ENCODE measurements at places on chromosomes 3 and 15.
A peak's percentile ranks its signal among the peaks of the same experiment; 100 is the strongest.

- no peak for DNase-seq
Observed at GRCh38 chr3:123871946-123872345, 12.2 kb downstream of the MYLK start.

DNA sequence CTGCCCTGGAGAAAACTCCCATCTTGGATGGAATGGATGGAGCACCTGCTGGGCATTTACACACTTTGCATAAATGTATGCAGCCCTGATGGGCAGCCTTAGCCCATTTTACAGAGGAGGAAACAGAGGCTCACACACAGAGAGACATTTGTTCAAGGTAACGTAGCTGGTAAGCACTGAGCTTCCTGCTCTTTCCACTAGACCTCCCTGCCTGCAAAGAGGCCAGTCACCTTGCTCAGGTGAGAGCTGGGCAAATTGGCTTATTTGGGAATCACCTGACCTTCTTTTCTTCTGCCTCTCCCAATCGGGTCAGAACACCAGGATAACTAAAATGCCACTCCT, 51.4 kb upstream of the FLNB start:
- no peak for DNase-seq

DNA sequence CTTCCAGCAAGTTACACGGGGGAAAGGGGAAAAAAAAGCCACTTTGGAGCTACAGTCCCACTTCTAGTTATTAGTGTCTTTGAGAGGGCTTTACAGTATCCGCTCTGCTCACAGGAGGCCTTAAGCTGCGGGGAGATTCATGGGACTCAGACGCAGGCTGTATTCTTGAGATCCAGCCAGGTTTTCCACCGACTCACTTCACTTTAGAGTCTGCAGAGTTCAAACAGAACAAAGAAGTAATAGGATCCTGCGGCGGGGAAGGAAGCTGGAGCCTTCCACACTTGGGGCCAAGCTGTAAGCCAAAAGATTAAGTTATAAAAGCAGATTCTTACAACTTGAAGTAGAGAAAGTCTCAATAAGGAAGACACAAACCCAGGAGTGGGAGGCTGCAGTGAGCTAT, 60.2 kb upstream of the FAM174B start:
- DNase-seq, result no peak

DNA sequence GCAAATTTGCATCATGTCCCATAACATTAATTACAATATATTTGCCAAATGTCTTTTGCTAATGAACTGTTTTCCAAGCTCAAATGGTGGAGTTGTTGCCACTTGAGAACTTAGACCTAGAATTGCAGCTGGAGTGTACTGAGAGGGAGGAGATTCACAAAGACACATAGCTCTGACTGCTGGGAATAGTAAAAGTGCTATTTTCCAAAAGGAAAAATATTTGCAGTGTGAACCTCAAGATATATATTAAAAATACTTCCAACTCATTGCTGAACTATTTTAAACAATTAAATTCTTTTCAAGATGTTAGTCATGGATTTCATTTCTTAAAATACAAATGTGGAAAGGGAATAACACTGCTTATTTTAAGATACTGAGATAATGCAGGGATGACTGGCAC, 666.8 kb upstream of the ARPP21 start:
- DNase-seq, result no peak

GRCh38 chr3:151331696-151332095, 2.3 kb upstream of the P2RY13 start:
- no peak for DNase-seq

DNA sequence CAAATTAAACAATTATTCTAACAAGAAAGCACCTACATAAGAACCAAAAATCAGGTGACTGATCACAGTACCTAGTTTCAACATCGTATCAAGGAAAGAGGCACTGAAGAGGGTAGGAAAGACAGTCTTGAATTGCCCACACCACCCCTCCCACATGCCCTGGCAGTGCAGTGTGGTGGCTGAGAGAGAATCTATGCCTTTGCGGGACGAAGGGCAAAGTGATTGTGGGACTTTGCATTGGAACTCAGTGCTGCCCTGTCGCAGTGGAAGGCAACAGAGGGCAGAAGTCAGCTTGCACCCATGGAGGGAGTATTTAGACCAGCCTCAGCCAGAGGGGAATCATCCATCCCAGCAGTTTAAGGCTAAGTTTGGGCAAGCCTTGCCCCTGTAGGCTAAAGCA, 24.5 kb downstream of the NEDD4 start:
- no peak for DNase-seq

- no peak for DNase-seq
Observed at GRCh38 chr15:48283396-48284145, 47.7 kb upstream of the DUT start.

DNA sequence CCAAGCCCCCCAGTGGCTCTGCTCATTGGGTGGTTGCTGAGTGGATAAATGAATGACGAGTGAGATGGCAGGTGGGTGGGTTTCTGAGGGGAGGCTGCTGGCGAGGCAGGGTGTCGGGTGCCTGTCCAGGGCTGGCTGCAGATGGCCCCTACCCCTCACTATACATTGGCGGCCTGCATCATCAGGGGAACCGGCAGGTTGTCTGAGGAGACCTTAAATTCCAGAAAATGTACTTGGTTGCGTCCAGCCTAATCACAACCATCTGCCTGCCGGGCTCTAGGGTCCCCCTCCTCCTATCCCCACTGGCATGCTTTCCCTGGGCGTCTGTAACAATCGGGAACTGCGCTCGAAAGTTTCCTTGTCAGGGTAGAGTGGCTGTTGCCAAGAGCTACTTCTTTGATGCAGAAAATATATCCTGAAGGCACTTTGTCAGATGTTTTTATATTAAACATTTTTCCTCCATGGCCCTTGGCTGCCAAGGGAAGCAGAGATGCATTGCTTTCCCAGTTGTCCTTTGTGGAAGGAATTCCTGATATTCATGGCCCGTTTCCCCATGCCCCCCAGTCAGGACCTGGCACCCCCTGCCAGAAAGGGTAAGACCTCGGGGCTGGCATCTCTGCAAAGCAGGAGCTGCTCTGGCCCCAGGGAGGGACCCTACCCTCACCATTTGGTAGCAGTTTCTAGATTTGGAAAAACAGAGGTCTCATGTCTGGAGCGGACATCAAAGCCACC, 22.9 kb downstream of the SMAD6 start:
- no peak for DNase-seq

GRCh38 chr3:54146506-54147239, 24.3 kb downstream of the CACNA2D3 start:
- peak; percentile 26 for DNase-seq

DNA sequence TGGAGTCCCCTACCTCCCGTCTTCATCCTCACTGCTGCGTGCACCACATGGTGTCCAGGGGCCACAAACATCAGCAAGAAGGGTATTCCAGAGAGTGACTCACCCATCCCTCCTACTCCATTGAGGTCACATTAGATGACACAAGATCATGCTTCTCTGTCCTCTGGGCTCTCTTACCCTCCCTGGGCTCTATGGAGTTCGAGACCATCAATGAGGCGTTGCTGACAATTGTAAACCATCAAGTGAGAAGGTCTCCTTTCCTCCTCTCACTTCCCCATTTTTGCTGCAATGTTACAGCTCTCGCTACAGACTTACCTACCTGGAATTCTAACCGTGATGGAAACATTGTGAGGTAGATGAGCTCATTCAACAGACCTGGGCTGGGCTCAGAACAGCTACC, 51.7 kb downstream of the HMCES start:
- no peak for DNase-seq

DNA sequence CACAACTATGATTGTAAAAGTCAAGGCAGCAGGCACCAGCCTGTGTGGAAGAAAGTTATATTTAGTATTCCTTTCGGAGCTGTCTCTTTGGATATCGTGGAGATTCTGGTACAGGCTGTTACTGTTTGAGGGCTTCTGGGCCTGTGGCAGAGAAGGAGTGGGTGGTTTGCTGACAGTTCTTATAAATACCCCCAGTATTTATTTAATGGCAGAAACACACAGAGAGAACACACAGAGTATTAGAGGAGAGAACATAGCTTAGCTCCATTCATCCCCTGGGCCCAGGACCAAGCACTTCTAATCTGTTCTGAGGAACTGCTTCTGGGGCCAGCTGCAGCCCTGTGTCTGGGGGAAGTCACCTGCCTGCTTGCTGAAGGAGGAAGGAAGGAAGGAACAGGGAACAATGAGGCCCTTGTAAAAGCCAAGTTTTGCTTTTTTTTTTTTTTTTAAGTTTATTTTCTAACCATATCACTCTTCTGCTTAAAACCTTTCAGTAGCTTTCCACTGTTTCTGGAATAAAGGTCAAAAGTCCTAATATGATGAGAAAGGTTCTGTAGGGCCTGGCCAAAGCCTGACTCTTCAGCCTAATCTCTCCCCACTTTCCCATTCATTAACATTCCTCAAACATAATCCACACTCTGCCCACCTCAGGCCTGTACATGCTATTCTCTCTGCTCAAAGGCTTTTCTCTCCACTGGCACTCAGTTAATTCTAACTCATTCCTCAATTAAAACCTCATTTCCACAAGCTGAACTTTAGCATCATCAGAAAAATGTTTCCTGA, 11.8 kb upstream of the PP2D1 start:
- DNase-seq, result no peak

DNA sequence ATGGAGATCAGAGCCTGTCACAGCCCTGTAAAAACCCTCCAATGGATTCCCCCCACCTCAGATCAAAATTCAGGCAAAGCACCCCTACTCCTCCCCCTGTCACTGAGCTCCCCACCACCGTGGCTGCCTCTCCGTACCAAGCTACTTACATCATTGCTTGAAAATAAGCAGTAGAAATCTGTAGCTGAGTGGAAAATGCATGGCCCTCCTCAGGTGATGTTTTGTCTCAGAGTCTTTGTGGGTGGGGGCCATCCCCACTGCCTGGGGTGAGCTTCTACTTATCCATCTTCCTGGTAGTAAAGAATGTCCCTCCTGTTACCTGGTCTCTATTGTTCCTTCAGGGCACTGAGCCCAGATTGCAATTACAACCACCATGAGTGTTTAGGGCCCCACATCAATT, 34.5 kb downstream of the SLCO2A1 start:
- no peak for DNase-seq

DNA sequence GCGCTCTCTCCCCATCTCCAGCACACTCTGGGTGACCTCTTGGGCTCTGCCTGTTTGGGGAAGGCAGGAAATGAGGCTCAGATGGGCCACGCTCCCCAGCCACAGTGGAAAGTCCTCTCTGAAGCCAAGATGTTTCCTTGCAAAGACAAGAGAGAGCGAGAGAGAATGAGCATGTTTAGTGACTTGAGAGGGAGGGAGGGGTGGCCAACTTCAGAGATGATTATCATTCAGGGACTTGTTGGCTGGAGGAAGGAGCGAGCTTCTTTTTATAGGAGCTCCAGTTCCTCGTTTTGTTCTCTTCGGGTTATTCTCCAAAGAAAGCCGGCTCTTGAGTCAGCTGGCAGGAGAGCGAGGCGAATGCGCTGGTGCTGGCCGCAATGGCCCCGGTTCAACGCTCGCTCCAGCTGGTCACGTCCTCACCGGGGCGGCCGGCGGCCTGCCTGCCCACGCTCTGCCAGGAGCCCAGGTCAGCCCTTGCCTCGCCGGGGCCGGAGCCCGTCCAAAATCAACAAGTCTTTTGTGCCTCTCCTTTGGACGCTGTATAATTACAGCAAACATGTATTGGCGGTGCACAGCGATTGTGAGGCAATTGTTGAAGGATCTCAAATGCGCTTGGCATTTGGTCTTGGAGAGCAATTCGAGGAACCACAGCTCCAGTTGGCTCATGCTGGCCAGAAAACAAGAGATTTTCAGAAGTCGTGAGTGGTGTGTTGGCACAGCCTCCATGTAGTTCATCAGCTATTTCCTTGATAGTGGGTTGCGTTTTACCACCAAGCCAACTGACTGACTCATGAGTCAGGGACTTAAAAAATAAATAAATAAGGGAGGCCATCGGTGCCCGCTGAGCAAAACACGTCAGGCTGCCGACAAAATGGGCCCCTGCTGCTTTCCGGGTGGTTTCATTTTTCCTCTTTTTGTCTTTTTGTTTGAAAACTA, 288.6 kb downstream of the UACA start:
- DNase-seq, result no peak

GRCh38 chr3:11671648-11672100, 28.0 kb upstream of the VGLL4 start:
- DNase-seq, result no peak

All from stimulated activated CD8-positive, alpha-beta memory T cell treated with anti-CD3 and anti-CD28 coated beads, Interleukin-4, amount 100 ng/mL, for 48 hours (primary cell).